HCT116 (cell line): ENCODE measurements at places on chromosomes 2 and 18. TPM values are rescaled to one million over a fixed set of nuclear protein-coding genes. Genes with fewer than 3 reads are reported as not detected.

- no peaks in the 10 kb centered on the region for H3K27me3 ChIP-seq
- H3K4me3 ChIP-seq: no peak overlapping the region
- H3K27ac ChIP-seq: peak overlapping the region; percentile 99
- H3K36me3 ChIP-seq: no peaks in the 10 kb centered on the region
- peaks cover 97% of the 10 kb centered on the region for H3K4me1 ChIP-seq
These were observed 129.9 kb downstream of the SOCS6 start for GRCh38 chr18:70418546-70419311.

- H3K4me3 ChIP-seq: no peak overlapping the region
- H3K4me1 ChIP-seq: peaks cover 18% of the 10 kb centered on the region
- H3K27me3 ChIP-seq: no peaks in the 10 kb centered on the region
- no peak for DNase-seq
- H3K27ac ChIP-seq: no peak overlapping the region
These were observed 45.6 kb downstream of the RAMP1 start for GRCh38 chr2:237904831-237905599.

DNA sequence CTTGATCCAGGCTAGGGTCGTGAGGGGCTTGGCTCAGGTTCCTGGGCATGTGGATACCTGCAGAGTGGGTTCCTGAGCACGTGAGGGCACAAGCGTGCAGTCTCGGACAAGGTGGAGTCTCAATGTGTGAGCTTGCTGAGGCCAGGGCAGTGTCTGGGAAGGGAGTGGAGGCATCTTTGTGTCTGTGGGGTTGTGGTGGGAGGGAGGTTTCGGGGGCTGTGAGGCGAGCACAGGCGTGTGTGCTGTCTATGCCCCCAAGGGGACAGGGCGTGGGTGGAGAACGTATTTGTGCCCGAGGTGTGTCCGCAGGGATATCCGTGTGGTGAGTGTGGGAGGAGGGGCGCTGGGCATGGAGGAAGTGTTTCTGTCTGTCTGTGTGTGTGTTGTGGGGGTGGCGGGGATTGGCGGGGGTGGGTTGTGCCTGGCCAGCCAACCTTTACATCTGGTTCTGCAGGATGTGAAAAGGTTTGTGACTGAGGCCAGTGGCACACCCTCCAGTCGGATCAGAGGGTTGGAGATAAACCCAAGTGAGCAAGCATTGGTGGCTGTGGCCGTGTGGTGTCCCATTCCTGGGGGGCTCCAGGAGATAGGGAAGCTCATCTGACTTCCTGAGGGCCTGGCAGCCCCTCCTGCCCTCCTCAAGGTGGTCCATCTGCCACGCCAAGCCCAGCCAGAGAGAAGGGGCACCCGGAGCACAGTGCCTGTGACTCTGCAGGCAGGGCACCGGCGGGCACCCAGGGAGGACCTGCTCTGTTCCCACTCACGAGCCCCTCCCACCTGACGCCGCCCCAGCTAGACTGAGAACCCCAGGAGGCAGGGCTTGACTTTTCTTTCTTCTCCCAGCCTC is 57.1 kb downstream of the ZFP36L2 start:
- peak overlapping the region; percentile 41; the same call in 1 of the 2 replicates for H3K27ac ChIP-seq
- DNase-seq: no peak
- peaks cover 22% of the 10 kb centered on the region for H3K4me1 ChIP-seq
- H3K4me3 ChIP-seq: no peak overlapping the region
- H3K27me3 ChIP-seq: no peaks in the 10 kb centered on the region

GRCh38 chr2:222362336-222362735 is 62.0 kb upstream of the SGPP2 start:
- H3K36me3 ChIP-seq: no peaks in the 10 kb centered on the region
- DNase-seq: no peak
- H3K4me3 ChIP-seq: no peak overlapping the region
- no peaks in the 10 kb centered on the region for H3K4me1 ChIP-seq
- no peaks in the 10 kb centered on the region for H3K27me3 ChIP-seq

- H3K36me3 ChIP-seq: no peaks in the 10 kb centered on the region
- H3K4me1 ChIP-seq: no peaks in the 10 kb centered on the region
- no peak overlapping the region for H3K4me3 ChIP-seq
- H3K27me3 ChIP-seq: no peaks in the 10 kb centered on the region
- H3K27ac ChIP-seq: no peak overlapping the region
These were observed 1604.8 kb upstream of the NXPH2 start for GRCh38 chr2:140384946-140385345.

- H3K27me3 ChIP-seq: no peaks in the 10 kb centered on the region
- no peak overlapping the region for H3K4me3 ChIP-seq
- peaks cover 64% of the 10 kb centered on the region for H3K36me3 ChIP-seq
- no peak overlapping the region for H3K27ac ChIP-seq
These were observed 10.5 kb downstream of the WDR43 start for GRCh38 chr2:28904802-28905457.

DNA sequence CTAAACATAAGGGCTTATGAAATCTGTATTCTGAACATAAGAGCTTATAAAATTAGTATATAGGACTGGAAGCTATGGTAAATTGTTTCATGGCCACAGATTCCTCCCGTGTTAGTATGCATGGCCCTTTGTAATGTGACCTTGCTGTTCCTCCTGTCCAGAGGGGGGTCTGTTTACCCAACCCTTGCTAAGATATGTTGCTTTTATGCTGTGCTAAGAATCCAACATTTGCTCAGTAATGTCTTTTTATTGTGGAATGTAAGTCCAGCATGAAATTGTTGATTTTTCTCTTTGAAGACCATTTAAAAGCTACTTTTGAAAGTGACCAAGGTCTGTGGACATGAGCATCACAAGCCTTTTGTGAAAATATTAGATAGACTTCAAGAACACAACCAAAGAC is 485.4 kb downstream of the PARD3B start:
- no peaks in the 10 kb centered on the region for H3K27me3 ChIP-seq
- H3K36me3 ChIP-seq: no peaks in the 10 kb centered on the region
- no peak for DNase-seq
- H3K27ac ChIP-seq: no peak overlapping the region
- H3K4me3 ChIP-seq: no peak overlapping the region
- no peaks in the 10 kb centered on the region for H3K4me1 ChIP-seq

GRCh38 chr2:189300916-189301315 is 121.4 kb upstream of the COL5A2 start:
- DNase-seq: no peak
- no peaks in the 10 kb centered on the region for H3K36me3 ChIP-seq
- H3K27me3 ChIP-seq: no peaks in the 10 kb centered on the region
- H3K27ac ChIP-seq: no peak overlapping the region

The SCTR gene
- total RNA-seq: not detected

The POTEF gene
- 3.5 TPM for total RNA-seq

The ASB18 gene
- not detected for total RNA-seq

GRCh38 chr2:151114874-151115273 is 146.8 kb downstream of the RBM43 start:
- no peak overlapping the region for H3K4me3 ChIP-seq
- DNase-seq: no peak
- H3K27me3 ChIP-seq: no peaks in the 10 kb centered on the region
- H3K36me3 ChIP-seq: no peaks in the 10 kb centered on the region
- no peaks in the 10 kb centered on the region for H3K4me1 ChIP-seq
- no peak overlapping the region for H3K27ac ChIP-seq

GRCh38 chr2:16726577-16726976 is 60.9 kb upstream of the CYRIA start:
- no peaks in the 10 kb centered on the region for H3K4me1 ChIP-seq
- no peak overlapping the region for H3K4me3 ChIP-seq
- no peak for DNase-seq

The C1QL2 gene
- not detected for total RNA-seq

GRCh38 chr2:101802329-101802728 is 104.8 kb downstream of the MAP4K4 start:
- no peak for DNase-seq
- H3K4me3 ChIP-seq: no peak overlapping the region
- no peak overlapping the region for H3K27ac ChIP-seq
- H3K27me3 ChIP-seq: no peaks in the 10 kb centered on the region
- no peaks in the 10 kb centered on the region for H3K36me3 ChIP-seq

- H3K4me3 ChIP-seq: no peak overlapping the region
- no peaks in the 10 kb centered on the region for H3K27me3 ChIP-seq
- H3K27ac ChIP-seq: no peak overlapping the region; the same call in 1 of the 2 replicates
- no peaks in the 10 kb centered on the region for H3K36me3 ChIP-seq
These were observed 28.7 kb downstream of the SH2D6 start for GRCh38 chr2:85447222-85447585.
